Retina (tissue), 1 donor: ENCODE measurements at places on chromosomes 3 and 15.

GRCh38 chr15:40543631-40544294, 21.1 kb downstream of the CCDC32 start:
- no peak for DNase-seq

- DNase-seq = no peak
These were observed 58.5 kb upstream of the UTS2B start for GRCh38 chr3:191388823-191389222.

DNA sequence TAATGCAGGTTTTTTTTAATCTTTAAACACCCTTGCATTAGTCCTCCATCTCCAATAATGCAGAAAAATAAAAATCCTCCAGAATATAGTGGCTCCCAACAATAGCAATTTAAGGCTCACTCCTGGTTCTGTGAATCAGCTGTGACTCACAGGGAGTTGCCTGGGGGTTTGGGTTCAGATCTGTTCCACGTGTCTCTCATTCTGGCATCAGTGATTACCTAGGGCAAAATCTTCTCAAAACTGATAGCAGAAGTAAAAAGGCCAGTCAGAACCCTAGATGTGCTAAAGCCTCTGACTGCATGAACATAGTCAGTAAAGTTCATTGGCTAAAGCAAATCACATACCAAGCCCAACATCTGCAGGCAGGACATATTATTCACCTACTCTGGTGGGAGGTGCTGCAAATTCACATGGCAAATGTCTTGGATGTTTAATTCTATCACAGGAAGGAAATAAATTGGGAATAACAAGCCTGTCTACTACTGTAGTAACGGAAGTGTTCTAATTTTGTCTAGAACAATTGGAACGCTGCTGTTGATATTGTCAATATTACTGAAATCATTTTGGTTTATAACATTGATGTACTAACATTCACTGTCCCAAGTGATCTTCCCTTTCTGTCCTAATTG, 364.1 kb upstream of the CNTN4 start:
- DNase-seq = no peak

DNA sequence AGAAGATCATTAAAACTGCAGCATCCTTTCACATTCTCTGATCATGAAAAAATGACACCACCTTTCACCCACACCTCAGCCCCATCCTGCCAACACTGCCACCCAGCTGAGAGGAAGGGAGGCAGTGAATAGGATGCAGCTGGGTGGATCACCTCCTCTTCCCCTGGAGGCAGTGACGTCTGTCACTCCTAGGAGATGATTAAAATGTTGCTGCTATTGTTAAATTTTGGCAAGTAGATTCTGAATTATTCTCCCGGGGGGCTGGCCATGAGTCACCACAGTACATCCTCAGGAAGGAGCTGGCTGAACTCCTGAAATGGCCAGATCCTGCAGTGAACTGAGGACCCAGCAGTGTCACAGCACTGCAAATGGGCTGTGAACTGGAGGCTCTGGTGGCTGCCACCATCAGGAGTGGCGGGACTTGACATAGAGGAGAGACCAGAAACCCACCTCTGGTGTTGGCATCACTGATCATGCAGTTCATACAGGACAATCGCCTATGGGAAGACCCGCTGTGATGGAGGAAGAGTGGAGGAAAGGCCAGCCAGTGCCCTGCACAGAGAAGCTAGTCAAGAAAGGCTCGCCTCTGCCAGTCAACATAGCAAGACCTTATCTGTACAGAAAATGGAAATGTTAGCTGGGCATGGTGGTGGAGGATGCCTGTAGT, 199.1 kb downstream of the FAM43A start:
- no peak for DNase-seq

GRCh38 chr15:76996526-76997401, 1.8 kb downstream of the PSTPIP1 start:
- DNase-seq = no peak

DNA sequence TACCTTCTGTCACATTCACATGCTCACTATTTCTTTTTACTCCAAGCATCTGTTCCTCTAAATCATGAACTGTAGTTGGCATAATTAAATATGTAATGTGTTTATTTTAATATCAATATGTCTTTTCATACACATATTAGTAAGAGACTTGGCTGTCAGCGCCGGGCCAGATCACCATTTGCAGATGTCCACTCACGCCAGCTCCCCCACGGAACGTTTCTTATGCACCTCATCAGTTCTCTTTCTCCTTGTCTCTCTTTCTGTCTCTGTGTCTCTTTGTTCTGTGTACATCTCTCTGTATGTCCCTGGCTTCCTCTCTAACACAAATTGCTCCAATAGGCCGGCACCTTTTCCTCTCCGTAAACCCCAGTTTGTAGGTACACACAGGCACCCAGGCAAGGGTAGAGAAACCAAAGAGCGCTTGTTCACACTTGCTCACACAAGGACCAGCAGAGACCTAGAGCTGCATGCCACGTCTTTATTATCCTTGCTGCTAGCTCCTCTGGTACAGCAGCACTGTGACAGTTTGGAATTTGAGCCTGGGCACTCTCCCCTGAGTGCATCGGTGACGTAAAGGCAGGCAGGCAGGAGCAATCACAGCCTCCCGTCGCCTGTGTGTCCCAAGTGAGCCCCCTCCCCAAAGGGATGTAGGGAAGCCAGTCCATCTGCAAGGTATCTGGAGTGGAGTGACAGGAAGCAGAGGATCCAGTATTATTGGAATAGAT, 40.4 kb downstream of the CACNA1D start:
- DNase-seq = peak; percentile 68

DNA sequence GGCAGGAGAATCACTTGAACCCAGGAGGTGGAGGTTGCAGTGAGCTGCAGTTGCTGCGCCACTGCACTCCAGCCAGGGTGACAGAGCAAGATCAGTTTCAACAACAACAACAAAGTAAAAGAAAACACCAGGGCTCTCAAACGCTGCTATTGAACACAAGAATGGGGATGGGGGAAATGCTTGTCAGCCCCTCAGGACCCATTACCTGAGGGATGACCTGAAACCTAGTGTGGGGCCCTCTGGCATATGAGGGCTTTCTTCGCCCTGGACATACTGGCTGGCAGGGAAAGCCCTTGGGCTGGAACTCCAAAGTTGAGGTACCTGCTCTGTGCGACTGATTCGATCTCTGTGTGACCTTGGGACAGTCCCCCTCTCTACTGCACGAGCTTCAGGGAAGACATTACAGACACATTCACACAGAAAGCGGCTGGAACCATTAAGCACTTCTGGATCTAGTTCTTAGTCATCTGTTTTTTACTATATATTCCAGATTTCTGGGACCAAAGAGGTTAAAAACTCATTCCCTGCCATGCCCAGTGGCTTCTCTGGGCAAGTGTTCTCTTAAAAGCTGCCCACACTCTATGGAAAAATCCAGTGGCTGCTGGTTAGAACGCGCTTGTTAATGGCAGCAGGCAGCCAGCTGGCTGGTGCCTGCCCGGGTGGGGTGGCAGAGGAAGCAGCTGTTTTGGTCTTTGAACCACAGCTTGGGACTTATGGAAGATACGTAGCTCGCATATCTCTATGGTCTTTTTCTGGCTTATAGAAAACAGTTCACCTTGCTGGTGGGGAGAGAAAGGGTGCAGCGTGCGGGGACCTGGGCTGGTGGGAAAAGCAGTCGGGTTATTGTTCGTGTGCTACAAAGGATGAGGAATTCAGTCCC, 57.2 kb downstream of the ATP1B3 start:
- no peak for DNase-seq

GRCh38 chr3:168288511-168289401, 193.0 kb upstream of the GOLIM4 start:
- peak; percentile 12 for DNase-seq

- peak; percentile 92 for DNase-seq
These were observed at the start of gene CRTAP for GRCh38 chr3:33113772-33114621. Gene CRTAP (plus strand): TSS chr3:33114014. CDS start chr3:33114078, 64 bp downstream.

GRCh38 chr3:57160765-57161538, 4.2 kb downstream of the IL17RD start:
- DNase-seq = no peak

GRCh38 chr15:53665930-53666329, 93.5 kb downstream of the WDR72 start:
- DNase-seq = no peak

DNA sequence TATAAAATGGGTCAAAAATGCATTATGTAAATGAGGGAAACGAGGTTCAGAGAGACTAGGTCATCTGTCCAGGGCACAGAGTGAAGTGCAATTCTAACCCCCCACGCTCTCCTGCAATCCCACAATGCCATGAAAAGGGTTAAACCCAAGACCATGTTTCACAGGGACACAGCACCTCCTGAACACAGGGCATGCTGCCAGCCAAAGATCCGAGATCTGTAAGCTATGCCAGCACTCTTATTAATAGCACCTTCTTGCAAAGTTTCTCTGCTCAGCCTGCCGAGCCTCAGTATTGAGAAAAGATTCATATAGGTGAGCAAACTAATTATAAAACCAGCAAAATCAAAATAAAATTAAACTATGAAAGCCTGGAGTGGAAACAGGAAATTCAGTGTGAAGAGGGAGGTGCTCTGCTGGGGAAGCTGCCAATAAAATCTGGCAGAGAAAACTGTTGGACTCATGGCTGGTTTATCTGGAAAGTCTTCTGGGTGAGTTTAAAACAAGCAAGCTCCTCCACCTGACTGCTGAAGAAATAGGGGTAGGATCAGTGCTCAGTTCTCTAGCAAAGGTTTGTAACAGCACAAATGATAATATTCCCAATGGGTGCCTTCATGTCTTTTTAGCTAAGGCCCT, 50.3 kb downstream of the LRIG1 start:
- DNase-seq = no peak

DNA sequence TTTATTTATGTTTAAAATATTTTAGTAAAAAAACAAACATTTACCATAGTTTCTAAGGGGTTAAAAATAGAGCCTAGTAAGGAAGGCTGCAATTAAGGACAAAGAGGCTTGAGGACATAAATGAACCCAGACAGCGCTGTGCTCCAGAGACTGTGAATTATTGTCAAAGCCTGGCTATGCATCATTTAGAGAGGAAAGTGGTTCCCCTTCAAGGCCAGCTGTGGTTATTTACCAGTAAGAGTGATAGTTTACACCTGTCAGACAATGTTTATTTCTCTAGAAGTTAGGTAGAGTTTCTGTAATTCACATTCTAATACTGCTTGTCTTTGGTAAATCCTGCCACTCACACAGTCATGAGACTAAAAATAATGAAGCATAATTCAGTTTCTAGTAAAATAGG, 32.4 kb upstream of the PIK3R4 start:
- peak; percentile 46 for DNase-seq

GRCh38 chr15:62771234-62771633, 271.3 kb upstream of the TPM1 start:
- DNase-seq = no peak

DNA sequence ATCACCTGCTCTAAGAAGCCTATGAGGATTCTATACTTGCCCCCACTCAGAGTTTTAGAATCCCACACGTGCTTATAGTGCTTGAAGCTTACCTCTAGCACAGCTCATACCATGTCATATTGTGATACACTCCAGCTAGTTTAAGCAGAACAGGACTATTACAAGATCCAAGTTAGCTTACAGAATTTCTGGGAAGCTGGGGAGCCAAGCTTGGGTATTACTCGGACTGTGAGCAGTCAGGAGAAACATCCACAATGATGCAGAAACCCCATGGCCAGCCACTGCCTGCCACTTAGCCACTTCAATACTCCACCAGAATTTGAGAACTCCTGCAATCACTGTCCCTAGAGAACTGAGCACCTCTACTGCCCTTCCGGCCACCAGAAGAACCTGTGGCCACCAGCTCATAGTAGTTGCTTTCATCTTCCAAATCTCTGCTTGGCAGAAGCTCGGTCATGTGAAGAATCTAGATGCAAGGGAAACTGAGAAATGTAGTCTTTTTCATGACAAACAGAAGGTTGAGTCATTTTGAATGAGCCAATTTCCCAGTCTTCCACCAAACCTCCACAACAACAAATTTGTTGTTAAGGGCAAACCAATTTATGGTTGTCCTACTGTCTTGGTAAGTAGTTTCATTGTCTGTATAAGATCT, 27.7 kb upstream of the SSR3 start:
- DNase-seq = no peak

DNA sequence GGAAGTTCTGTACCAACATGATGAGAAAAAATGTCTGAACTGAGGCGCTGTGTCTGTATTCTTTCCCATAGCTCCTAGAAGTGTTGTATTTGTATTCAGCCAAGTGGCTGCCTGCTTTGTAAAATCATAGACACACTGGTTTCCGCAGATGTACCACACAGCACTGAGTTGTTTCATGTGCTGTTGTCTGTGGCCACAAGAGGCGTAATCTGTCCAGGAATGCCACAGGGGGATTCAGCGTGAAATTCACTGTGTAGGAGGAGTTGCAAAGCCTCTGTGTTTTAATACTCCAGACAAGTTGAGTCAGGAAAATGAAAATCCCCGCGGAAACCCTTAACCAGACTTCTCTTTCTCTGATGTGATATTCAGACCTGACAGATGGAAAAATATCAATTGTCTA, 462.2 kb downstream of the NSUN3 start:
- peak; percentile 49 for DNase-seq

DNA sequence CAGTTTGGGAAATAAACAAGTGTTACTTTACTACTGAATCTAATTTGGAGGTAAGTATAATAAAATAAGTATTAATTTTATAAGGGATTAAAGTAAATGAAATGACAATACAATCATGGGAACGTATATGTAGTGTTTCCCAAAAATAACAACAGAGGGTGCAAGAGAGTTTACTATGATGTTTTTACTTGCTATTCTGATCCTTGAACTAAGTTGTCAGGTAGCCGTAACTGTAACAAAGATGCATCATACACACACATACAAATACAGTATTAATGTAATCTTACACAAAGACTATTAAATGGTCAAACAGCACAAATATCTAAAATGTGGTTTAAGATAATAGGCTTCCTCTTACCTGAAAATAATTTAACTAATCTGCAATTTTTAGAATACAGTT, 311.4 kb downstream of the TBC1D5 start:
- DNase-seq = no peak

DNA sequence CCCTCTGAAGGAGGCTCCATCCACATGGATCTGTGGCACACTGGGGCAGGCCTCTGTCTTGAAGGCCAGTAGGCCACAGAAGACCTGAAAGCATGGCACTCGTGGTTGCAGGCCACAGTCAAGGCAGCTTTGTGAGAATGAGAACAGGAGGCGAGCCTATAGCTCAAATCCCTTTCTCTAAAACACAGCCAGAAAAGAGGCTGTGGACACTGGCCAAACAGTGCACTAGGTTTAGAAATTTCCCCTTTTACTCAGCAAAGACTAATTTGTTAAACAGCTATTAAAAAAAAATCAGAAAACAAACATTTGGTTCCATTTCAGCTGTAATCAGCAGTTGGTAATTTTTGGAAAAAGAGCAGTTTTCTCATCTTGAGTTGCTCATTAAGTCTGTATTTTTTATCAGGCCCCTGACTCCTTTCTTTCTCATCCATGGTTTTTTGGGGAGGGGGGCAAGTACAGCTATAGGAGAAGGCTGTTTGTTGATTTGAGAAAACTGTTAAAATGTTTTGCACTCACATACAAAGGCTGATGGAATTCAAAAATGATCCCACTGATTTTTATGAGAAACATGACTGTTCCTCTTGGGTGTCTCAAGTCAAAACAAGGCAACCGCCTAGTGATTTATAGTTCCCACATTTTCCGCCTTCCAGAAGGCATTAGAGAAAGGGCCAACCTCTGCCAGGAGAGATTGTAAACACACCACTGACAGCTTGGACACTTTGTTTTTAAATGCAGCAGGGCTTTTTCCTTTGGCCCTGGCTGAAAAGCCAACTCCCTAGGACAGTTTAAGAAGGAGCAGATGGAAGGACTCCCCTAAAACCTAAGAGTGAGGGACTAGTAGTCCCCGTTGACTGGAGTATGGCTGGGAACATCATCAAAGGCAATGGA, 28.1 kb downstream of the PARP16 start:
- no peak for DNase-seq
